ENCODE measurements at places on chromosomes 1 and 21.

DNA sequence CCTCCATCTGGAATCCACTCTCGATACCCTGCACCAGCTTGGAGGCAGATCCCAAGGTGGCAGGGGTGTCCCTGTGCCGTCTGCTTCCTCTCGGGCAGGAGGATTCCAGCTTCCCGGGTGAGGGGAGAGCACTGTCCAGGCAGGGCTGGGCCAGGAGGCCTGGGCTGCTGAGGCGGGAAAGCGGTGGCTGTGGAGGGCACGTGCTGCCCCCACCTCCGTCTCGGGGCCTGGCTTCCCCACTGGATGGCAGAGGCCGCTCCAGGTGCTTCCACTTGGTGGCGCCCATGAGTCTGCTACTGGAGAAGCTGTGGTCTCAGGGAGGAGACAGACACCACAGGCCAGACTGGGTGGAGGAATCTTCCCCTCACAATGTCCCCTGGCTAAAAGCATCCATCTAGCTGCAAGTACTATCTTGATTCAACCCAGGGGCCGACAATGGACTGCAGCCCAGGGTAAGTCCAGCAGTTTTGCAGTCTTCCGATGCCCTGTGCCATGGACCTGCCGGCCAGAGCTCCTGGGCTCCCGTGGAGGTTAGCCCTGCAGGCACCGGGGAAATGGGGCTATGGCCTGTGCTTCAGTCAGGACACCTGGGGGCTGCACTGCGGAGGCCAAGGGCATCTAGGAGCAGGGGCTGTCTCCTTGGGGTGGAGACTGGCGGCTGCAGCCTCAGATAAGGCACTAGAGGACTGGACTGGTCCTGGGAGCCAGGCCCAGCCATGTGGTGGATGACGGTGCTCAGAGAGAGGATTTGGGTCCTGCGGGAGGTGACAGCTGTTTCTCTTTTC lies 41.3 kb upstream of the EIF4G3 start:
- DNase-seq, result peak; percentile 44

DNA sequence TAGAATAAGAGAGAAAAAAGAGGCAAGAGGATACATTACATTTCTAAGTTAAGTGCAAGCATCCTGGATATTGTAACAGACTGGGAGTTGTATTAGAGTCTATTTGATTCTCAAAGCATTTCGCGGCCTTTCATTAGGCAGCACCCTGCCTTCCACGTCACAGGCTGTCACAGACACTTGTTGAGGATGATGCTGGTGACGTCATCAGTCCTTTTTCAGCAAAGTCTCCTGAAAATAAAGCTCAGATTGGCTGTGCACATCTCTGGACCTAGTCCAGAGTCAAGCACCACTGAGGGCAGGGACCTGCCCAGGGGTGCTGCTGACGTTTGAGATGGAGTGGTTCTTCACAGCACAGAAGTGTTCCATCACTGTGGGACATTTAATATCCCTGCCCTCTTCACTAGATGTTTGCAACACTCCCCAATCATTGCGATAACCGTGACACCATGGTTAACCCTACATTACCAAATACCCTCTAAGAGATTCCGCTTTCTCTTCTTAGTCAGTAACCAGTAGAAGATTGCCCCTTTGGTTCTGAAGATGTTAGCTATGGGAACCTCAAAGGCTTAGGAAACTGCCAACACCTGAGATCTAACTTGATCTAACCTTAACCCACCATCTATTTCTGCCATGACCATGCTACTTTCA lies 72.7 kb upstream of the F3 start:
- DNase-seq, result no peak

DNA sequence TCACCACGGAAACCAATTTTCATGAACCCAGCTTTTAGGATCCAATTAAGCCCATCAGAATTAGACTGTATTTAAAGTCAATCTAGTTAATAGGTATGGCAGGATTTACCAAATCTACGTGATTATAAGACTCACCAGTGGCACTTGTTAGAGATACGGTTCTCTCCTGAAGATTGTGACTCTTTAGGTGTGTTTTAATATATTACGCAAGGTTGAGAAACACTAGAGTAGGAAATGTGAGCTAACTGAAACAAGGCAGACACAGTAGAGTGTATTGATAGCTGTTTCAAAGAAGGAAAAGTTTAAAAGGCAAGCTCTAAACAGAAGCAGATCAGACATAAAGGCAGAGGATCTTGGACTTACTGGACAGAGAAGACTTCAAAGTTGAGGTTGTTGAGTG lies 11.2 kb upstream of the RPE65 start:
- DNase-seq, result no peak

GRCh38 chr21:29342363-29342957 lies 43.7 kb downstream of the BACH1 start:
- DNase-seq, result peak; percentile 54

DNA sequence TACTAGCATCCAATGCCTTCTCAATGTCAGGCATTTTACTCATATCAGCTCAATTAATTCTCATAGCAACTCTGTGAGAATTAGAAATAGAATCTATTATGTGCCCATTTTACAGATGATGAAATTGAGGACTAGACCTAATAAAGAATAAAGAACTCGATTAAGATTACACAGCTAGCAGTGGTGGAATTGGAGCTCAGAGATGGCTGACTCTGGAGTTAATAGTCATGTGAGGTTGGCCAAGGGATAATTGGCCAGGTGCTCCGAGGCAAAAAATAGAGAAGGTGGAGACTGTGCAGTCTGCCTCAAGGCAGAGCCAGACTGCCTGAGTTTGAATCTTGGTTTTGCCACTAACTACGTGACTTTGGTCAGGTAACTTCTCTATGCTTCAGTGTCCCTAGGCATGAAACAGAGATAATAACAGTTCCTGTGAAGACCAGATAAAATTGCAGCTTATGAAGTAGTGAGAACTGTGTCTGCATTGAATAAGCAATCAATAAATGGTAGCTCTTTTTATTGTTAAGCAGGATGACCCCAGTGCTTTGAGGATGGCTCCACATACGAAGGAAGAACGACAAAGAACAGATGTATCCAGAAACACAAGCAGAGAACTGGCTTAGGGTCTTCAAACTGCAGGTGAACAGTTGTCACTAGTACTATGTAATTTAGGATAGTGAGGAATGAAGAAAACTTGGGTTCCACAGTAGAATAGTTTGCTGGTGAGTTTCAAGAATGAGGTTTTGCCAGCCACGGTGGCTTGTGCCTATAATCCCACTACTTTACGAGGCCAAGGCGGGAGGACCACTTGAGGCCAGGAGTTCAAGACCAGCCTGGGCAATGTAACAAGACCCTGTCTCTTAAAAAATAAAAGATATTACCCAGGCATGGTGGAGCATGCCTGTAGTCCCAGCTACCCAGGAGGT lies 6.9 kb upstream of the CCSAP start:
- no peak for DNase-seq

GRCh38 chr1:50424884-50425375 lies 1.7 kb upstream of the DMRTA2 start:
- DNase-seq, result no peak

DNA sequence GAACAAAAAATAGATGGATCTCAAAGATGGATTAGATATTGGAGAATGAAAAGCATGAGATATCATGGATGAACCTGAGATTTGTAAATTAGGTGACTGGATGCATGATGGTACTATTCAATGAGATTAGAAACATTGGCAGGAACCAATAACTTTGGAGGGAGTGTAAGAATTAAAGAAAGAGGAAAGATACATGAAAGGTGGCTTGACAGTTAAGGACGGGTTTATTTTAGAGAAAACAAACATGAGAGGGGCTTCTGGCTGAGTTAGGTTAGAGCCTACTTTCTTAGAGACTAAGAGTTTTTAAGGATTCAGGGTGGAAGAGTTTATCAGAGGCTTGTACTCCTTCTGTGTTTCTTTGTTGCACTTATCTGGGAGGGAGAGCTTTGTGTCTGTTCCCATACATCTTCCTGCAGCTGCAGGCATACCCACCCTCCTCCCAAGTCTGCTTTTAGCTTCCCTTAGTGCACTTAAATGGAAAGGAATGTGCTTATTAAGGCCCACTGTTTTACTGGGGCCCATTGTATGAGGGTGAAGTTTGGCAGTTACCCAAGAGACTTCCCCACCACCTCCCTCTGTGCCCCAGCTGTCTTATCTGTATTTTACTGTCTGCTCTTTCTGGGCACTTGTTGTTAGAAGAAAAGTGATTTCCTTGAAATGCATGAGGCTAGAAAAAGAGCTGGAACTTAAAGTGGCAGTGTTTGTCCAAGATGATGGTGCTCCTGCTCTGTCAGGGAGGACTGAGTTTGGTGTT lies 26.1 kb upstream of the CR2 start:
- no peak for DNase-seq

- no peak for DNase-seq
Measured at GRCh38 chr1:242405947-242406346, 118.5 kb downstream of the PLD5 start.
